ENCODE measurements at places on chromosomes 5 and 9.

GRCh38 chr5:34624691-34625090 lies 31.4 kb upstream of the RAI14 start:
- no peak for DNase-seq

- DNase-seq = no peak
Observed at GRCh38 chr5:127411381-127411780, 106.1 kb upstream of the PRRC1 start.

DNA sequence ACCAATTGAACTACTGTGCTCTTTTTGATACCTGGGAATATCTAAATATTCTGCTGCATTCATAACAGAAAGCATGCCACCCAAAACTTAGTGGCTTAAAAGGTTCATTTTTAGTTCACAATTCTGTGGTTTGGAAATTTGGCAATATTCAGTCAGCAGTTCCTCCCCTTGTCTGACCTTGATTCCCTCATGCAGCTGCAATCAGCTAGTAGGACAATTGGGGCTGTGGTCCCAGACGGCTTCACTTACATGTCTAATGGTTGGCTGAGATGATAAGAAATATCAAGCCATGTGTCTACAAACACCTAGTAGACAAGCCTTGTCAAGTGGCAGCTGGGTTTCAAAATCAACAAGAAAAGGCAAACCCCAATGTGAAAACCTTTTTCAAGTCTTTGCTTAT lies 51.3 kb downstream of the ANXA1 start:
- DNase-seq = no peak

DNA sequence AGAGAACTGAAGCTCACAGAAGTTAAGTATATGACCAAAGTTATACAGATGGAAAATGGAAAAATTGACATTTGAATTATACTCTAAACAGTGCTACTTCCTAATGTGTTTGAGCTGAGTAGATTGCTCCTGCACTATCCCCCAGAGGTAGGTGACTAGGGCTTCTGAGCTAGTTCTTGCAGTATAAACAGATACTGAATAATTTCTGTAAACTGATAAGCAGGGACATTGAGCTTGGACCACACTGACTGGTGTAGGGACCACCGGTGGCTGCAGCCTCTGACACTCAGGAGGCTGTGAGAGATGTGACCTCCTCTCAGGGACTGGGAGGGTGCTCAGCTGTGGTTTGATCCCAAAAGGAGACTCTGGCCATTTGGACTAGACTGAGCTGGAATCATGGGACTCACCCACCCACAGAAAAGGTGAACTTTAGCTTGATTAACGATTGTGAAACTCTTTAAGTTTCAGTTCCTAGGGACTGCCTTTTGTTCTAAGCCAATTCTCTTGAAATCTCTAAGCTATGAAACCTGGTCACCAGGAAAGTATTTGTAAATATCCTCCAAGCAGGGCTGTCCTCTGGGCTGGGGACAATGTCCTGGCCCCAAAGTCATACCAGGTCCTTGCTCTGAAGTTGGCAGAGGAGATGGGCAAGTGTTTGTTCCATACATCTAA lies 291.5 kb downstream of the SEC61B start:
- no peak for DNase-seq

- DNase-seq = no peak
Observed at GRCh38 chr9:136651860-136652259, 10.9 kb upstream of the EGFL7 start.
